ENCODE measurements at places on chromosomes 7 and 10. TPM values are rescaled to one million over a fixed set of nuclear protein-coding genes. Genes with fewer than 3 reads are reported as not detected.

The SYPL1 gene
- polyA plus RNA-seq, result 17.4 TPM

The EPC1 gene
- 127 TPM for polyA plus RNA-seq

The NRF1 gene
- 22.8 TPM for polyA plus RNA-seq

The NUTM2D gene
- 8.2 TPM for polyA plus RNA-seq

The NUDT13 gene
- 1.8 TPM for polyA plus RNA-seq

The CPXM2 gene
- polyA plus RNA-seq, result not detected

The ZNF503 gene
- polyA plus RNA-seq, result 41.4 TPM

The LIPM gene
- polyA plus RNA-seq, result not detected

The ENTPD1 gene
- 0.57 TPM for polyA plus RNA-seq

The ABCF2 gene
- polyA plus RNA-seq, result 45.8 TPM

The HYAL4 gene
- 0.64 TPM for polyA plus RNA-seq

The CHCHD2 gene
- polyA plus RNA-seq, result 380 TPM

The ZNF804B gene
- 0.37 TPM for polyA plus RNA-seq

The NOC3L gene
- 10.5 TPM for polyA plus RNA-seq

The GOLGA7B gene
- polyA plus RNA-seq, result 30.4 TPM

The UPK3B gene
- 0.88 TPM for polyA plus RNA-seq

The SLC29A4 gene
- polyA plus RNA-seq, result 32.4 TPM

The RASA4B gene
- polyA plus RNA-seq, result 43.0 TPM

The ELFN1 gene
- 11.8 TPM for polyA plus RNA-seq
